Smooth muscle cell of the umbilical artery (primary cell): ENCODE measurements at places on chromosomes 6 and 20. TPM values are rescaled to one million over a fixed set of nuclear protein-coding genes. Genes with fewer than 3 reads are reported as not detected.

THBD gene
- 1.2 and 7.2 TPM in 2 replicates for total RNA-seq

ZNF341 gene
- total RNA-seq, result 0.59 and 1.6 TPM in 2 replicates

RSPO4 gene
- not detected in 2 replicates for total RNA-seq

HCRTR2 gene
- not detected in 2 replicates for total RNA-seq

PPP1R3G gene
- total RNA-seq, result 1.5 TPM in 2 replicates

MAP7 gene
- total RNA-seq, result 0.30 and 0.32 TPM in 2 replicates

MC3R gene
- not detected in 2 replicates for total RNA-seq

UFL1 gene
- 34.4 and 41.4 TPM in 2 replicates for total RNA-seq

LHFPL5 gene
- not detected in 2 replicates for total RNA-seq

TP53TG5 gene
- total RNA-seq, result not detected in 2 replicates

DYNLT2 gene
- total RNA-seq, result 0.83 and 1.2 TPM in 2 replicates

UNC93A gene
- total RNA-seq, result not detected in 2 replicates

ID1 gene
- 37.3 and 55.8 TPM in 2 replicates for total RNA-seq

CEBPB gene
- 51.1 and 107 TPM in 2 replicates for total RNA-seq
